ENCODE measurements at places on chromosomes 16 and 17.

DNA sequence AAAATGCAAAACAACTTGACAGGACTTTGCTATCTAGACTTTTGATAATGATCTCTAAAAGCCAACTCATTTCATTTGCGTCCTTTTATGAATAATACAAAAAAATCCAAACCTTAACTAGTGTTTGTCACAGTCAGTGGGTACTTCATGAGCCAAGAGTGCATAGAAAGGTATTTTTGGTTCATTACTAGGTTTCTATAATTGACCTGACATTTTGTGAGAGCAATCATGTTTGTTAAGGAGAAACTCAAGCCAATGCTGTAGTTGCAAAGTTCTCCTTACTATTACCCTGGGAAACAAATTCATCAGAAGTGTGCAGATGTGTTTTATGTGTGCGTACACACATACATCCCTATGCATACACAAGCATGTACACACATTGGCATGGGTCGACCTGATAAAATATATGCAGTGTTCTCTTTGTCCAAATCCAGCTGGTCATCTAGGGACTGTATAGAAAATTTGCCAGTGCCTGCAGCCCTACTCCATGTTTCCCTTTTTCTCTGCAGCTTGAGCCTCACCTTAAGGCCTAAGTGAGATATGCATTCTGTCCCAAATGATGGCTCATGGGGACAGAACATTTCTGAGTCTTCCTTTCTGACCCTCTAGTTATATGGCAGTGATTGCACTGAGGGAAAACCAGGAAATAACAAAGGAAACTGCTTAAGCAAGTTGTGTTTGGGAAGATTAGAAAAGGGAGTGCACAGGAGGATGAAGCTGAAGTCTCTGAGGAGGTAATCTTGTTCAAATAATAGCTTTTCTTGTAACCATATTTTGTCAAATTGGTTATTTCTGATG lies 128.1 kb downstream of the CDH13 start:
- DNase-seq, result no peak

GRCh38 chr16:49725651-49726050 lies 130.3 kb downstream of the ZNF423 start:
- DNase-seq, result no peak

- no peak for DNase-seq
These were observed 1.9 kb upstream of the CBFB start for GRCh38 chr16:67027046-67027445.

DNA sequence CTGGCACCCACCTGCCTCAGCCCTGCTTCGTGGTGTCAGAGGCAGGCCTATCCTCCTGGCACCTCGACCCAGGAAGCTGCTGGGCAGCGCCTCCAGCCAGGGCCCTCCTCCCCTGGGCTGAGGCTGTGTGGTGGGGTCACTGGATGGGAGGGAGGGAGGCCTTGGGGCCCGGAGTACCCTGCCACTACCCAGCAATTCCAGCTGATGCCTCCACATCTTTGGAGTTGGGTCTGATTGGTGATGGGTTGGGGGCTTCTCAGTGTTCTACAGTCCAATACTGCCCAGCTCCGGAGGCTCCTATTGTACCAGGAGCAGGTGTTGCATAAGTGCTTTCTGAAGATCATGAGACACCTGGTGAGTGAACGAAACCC lies 48.0 kb downstream of the USP22 start:
- DNase-seq, result no peak

GRCh38 chr16:86085161-86085611 lies 186.2 kb downstream of the IRF8 start:
- DNase-seq, result no peak

Measured in stimulated activated CD8-positive, alpha-beta memory T cell treated with anti-CD3 and anti-CD28 coated beads, Interleukin-4, amount 100 ng/mL, for 24 hours (primary cell).